ENCODE measurements at places on chromosomes 5 and 9.

GRCh38 chr5:127006744-127007143 is 23.6 kb downstream of the MARCHF3 start:
- DNase-seq = no peak

DNA sequence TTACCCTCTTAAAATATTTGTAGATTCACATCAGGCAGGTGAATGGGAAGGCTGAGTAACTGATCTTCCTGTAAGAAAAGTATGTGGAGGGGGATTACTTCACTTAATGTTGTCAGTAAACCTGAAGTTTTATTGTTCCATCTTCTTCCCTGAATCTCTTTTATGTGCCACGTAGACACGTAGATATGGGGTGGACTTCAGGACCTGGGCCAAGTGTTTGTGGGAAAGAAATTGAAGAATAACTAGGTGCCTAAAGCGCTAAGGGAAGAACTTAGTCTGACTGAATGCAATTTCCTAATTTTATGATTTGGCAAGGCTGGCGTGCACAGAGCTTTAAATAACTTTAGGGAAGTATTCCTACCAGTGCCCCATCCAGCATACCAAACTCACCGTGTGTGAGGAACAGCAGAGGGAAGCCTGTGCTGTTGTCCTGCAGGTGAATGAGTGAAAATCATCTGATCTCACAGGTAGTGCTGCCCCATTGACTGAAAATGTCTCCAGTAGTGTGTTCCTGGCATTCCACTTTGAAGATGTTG is 323.4 kb downstream of the KDM4C start:
- DNase-seq = no peak

- no peak for DNase-seq
Observed at GRCh38 chr5:15897656-15898055, 281.9 kb downstream of the MARCHF11 start.

DNA sequence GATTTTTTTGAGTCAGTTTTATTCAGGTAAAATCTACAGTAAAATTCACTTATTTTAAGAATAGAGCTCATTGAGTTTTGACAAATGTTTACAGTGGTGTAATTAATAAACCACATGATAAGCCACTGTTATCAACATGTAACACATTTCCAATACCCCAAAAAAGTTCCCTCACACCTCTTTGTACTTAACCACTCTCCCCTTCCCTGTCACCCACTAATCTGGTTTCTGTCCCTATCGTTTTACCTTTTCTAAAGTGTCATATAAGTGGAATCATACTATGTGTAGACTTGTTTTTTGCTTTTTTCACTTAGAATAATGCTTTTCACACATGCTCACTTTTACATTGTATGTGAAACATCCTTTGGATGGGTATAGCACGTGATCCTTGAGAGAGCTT is 127.2 kb downstream of the KDM4C start:
- DNase-seq = no peak

DNA sequence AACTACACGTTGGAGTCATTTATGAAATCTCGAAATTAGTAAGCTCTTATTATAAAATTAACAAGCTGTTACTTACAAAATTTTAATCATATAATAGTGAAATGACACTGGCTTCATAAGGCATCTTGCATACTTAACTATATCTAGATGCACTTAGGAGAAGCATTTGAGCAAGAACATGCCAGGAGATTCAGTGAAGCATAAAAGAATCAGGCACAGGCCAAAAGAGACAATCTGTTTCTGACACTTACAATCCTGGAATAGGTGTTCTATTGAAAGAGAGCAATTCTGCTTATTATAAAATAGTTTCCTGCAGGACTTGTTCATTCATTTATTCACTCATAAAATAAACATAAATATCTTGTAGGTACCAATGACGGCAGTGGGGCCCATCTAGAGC is 1152.2 kb upstream of the CDH6 start:
- DNase-seq = no peak

GRCh38 chr9:135500071-135500524 is 384 bp upstream of the MRPS2 start:
- no peak for DNase-seq

GRCh38 chr5:156328766-156329165 is 1.8 kb downstream of the SGCD start:
- no peak for DNase-seq

DNA sequence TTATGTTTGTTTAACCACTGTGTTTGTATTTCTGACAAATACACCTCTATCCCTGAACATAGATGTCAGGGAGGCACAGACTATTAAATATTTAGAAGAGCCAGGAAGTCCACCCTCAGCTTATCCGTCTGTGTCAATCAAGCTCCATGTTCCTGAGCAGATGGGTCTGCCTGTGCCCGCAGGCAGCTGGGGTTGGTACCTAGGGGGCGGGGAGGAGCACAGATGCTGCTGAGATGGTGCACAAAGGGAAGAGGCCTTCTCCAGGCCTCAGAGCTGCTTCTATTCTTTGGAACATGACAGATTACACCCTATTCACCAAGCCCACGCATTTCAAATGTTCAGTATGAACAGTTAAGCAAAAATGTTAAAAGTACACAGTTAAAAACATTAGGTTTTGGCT is 142.1 kb downstream of the EPB41L4A start:
- DNase-seq = no peak

- DNase-seq = no peak
Observed at GRCh38 chr5:168784454-168784853, 205.3 kb upstream of the PANK3 start.

DNA sequence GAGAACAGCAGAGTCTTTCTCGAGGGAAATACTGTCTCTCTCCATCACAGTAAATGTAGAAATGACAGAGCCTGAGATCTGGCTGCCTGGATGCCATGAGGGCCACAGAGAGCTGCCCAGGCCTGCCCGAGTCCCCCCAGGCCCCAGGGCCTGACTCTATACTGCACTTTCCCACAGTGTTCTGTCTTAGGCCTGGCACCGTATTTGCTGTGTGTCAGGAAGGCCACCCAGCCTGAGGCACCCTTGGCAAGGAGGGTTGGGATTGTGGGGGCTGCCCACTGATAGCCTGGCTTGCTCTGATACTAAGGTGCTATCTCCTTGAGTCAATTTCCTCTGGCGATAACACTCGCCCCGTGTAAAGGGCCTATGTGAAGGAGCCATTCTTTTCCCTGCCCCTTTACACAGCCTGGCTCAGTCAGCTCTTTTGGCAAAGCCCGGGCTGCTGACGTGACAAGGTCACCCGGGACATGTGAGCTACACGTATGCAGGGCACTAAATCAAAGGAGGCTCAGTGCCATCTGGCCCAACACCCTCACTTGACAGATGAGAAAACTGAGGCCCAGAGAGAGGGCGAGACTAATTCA is 630.1 kb upstream of the KLF4 start:
- no peak for DNase-seq

DNA sequence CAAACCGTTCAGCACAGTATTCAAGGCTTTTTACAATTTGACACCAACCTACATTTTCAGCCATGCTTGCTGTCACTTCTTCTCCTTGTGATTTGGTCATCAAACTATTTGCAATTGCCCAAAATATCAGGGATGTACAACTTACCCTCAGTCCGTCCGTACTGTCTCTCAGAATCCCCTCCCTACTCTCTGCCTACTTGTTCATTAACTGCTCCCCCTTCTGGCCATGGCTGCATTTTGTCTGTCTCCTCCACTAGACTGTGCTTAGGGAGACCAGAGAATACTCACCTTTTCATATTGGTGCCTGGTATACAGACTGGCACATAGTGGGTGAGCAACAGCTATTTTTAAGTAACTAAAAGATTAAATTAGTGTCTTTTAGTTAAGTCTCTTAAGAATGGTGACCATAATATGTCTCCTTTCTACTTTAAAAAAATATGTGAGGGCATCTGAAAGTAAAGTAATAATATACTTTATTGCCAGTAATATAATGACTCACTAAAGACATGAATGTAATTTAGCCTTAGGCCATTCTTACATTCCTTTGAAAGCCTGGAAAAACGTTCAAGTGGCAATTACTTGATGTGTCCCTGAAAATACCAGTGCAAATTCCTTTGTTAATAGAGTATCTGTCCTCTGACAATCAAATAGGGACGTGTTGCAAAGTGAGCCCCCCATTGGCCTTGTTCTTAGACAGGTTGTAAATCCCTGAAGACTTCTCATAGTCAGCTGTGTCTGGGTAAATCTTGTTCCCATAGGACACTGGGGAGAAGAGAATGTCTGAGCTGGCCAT is 27.8 kb downstream of the PRLR start:
- peak; percentile 5 for DNase-seq

DNA sequence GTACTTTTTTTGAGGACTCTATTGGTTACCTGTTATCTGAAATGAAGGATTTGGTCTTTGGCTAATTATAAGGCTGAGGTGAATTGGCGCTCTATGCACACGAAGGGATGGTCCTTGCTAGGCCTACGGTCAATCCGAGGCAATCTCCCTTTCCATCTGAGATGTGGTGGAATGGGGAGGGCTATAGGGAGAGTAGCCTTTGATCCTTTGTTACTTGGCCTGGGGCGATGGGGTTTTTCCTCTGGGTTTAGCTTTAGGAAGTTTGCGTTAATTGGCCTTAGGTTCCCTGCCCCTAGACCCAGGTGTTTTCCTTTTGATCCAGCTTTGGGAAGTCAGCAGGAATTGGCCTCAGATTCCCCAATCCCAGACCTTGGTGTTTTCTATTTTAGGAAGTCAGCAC is 102.1 kb upstream of the C9orf72 start:
- DNase-seq = no peak

- no peak for DNase-seq
Observed at GRCh38 chr5:172733131-172733973, 37.6 kb downstream of the DUSP1 start.

DNA sequence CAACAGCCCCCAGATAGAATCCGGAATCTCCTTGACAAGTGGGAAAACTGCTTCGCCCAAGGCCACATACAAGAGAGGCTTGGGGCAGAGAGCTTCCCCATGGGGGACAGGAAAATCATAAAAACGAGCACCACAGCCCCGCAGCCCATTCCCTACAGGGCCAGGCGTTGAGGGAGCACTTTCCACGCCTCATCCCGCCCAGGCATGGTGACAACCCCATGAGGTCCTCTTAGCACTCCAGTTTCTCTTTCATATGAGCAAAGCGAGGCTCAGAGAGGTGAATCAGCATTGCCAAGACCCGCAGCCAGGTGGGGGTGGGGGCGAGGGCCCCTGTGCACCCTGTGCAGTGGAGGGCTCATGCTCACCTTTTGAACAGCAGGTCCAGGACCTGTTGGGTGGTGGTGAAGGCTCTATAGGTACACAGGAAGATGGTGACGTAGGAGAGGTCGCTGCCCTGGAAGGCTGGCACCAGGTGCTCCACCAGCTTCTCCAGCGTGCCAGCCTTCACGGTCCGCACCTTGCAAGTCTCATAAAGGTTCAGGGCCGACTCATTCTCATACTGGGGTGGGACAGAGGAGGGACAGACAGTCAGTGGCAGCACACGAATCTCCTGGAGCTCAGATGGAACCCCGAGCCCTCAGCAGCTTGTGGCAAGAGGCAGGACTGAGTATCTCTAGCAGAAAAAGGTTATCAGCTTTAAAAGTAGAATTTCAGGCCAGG is 10.9 kb downstream of the RALGDS start:
- DNase-seq = no peak

DNA sequence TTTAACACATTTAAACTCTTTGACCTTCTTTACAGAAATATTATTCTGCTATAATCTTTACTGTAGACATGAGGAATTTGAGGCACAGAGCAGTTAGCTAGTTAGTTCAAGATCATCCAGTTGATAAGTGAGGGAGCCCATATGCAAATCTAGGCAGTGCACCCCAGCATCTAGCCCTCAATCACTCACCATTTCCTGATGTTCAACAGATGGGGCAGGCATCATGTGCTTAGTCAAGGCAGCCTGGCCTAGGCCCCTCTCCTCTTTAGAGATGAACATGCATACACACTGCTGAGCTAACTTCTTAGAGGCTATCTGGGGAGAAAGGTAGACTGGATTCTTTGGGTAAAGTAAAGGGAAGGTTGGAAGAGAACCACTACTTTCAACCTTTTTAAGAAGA is 206.8 kb upstream of the SLC24A2 start:
- DNase-seq = no peak

DNA sequence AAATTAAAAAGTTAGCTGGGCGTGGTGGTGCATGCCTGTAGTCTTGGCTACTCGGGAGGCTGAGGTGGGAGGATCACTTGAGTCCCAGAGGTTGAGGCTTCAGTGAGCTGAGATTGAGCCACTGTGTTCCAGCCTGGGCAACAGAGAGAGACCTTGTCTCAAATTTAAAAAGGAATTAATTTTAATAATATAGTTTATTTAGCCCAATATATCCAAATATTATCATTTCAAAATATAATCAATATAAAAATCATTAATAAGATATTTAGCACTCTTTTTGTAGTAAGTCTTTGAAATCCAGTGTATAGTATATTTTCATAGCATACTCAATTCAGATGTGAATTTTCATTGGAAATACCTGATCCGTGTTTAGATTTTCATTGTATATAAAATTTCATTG is 43.2 kb upstream of the ORM1 start:
- DNase-seq = no peak

- no peak for DNase-seq
Observed at GRCh38 chr9:134951461-134951860, 33.7 kb upstream of the FCN1 start.

- DNase-seq = no peak
Observed at GRCh38 chr9:6106711-6107339, 91.4 kb upstream of the RANBP6 start.

DNA sequence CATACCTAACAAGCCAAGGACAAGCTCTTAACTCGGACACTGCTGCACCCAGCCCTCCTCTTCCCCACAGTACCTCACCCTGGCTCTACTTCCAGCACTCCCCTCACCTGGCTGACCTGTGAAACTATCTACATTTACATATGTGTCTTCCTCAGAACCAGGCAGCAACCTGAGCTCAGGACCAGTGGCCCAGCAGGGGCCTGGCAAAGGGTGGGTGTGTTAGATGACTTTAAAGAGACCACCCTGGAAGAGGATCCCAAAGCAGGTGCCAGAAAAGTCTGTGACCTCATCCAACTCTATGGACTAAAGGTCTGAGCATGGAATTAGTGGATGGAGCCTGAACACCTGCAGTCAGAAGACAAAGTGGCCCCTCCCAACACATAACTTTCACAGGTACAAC is 400.9 kb downstream of the SPOCK1 start:
- no peak for DNase-seq

- no peak for DNase-seq
Observed at GRCh38 chr9:110101531-110102161, 106.3 kb downstream of the C9orf152 start.

DNA sequence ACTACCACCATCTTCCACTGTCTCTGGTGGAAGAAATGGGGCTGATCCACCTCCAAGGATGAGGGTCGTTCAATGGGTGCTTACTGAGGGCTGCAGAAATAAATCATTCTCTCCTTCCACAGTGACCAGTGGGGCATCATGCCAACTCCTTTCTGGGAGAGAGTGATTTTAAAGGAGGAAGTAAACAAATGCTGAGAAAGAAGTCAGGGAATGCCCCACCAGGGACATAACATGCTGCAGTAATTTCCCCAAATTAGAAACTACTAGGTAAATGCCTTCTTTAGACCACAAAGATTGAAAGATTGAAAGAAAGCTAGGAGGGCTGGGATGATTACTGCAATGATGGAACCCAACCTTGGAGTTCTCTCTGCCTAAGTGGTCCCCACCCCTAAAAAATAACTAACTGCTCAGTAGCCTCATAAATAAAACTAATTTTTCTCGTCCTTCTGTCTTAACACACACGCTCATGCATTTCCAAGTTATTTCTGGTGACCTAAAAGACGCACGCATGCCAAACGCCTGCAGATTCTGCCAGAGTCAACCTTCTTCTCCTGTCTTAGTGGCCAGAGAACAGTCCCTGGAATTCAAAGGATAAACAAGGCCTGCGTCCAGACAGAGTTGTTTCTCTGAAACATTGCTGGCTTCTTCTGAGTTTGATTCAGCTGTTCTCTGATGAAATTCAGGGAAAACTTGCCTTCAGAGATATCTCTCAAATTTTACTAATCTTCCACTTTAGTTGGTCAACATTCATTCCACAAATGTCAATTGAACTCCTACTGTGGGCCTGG is 250.0 kb downstream of the NR3C1 start:
- no peak for DNase-seq

Measured in CMK (cell line).